ENCODE measurements at places on chromosomes 3 and 15. TPM values are rescaled to one million over a fixed set of nuclear protein-coding genes. Genes with fewer than 3 reads are reported as not detected.

GRCh38 chr3:113439606-113440005, 1.7 kb downstream of the CFAP44 start:
- DNase-seq, result no peak
- no peak overlapping the region for H3K4me3 ChIP-seq
- no peaks in the 10 kb centered on the region for H3K27me3 ChIP-seq
- no peaks in the 10 kb centered on the region for H3K4me1 ChIP-seq
- no peak overlapping the region for H3K27ac ChIP-seq

- DNase-seq, result no peak
- H3K4me1 ChIP-seq, result peaks cover 25% of the 10 kb centered on the region
- H3K36me3 ChIP-seq, result peaks cover 15% of the 10 kb centered on the region
- H3K4me3 ChIP-seq, result no peak overlapping the region
These were observed 91.3 kb downstream of the ARNT2 start for GRCh38 chr15:80495401-80495942.

GRCh38 chr15:73283366-73283962, 85.3 kb downstream of the HCN4 start:
- H3K27me3 ChIP-seq, result no peaks in the 10 kb centered on the region
- no peaks in the 10 kb centered on the region for H3K4me1 ChIP-seq
- DNase-seq, result no peak
- H3K27ac ChIP-seq, result no peak overlapping the region
- H3K36me3 ChIP-seq, result peaks cover 22% of the 10 kb centered on the region
- H3K4me3 ChIP-seq, result no peak overlapping the region

DNA sequence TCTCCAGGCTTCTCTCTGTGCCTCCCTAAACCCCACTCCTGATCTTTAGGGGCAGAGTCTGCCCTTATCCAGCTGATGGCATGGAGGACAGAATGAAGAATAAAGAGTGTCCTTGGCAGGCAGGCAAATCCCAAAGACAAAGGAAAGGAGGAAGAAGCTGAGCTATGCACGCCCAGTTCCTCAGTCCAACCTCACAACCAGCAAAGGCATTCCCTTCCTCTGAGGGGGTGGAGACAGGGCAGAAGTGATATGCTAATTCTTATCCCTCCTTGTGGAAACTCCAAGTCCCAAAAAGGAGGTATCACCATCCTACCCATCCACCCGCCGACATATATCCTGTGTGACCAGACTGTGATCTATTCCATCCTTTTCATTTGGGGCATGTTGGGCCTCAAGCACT, 10.5 kb upstream of the CCDC54 start:
- DNase-seq, result no peak
- no peak overlapping the region for H3K4me3 ChIP-seq
- no peaks in the 10 kb centered on the region for H3K4me1 ChIP-seq
- H3K36me3 ChIP-seq, result no peaks in the 10 kb centered on the region
- H3K27me3 ChIP-seq, result no peaks in the 10 kb centered on the region

- no peak overlapping the region for H3K4me3 ChIP-seq
- peaks cover 7% of the 10 kb centered on the region for H3K27me3 ChIP-seq
- no peak overlapping the region for H3K27ac ChIP-seq
- DNase-seq, result no peak
- H3K36me3 ChIP-seq, result no peaks in the 10 kb centered on the region
These were observed 183.6 kb downstream of the UACA start for GRCh38 chr15:70579766-70580165.

DNA sequence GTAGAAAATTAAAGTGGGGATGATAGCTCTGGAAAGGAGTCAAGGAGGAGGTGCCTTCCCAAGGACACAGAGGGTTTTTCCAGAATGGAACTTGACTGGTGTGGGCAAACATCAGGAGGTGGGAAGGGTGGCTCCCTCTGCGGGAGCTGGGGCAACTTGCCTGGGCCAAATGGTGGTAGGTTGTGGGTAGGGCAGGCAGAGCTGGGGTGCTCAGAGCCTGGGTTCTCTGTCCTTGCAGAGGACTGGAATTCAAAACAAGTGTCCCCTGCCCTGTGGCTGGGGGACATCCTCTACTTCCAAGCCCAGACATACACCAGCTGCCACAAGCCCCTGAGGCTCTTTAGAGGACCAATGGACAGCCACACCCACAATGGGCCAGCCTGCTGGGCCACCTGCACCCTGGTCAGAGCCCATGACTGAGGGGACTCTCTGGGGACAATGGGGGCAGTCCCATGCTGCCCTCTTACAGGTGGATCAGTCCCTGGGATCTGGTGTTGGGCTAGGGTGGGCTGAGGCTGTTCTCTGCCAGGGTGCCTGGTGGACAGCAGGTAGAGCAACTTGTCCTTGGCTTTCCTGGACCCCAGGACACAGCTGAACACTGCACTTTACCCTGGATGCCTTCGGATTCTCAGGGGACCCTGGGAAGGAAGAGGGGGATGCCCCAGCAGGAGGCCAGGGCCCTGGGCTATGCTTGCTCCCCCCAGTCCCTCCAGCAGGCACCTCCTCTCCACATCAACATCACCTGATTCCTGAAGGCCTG, 38.6 kb upstream of the CSPG4 start:
- no peaks in the 10 kb centered on the region for H3K27me3 ChIP-seq
- H3K4me1 ChIP-seq, result no peaks in the 10 kb centered on the region
- H3K36me3 ChIP-seq, result no peaks in the 10 kb centered on the region
- no peak overlapping the region for H3K27ac ChIP-seq
- no peak for DNase-seq
- H3K4me3 ChIP-seq, result no peak overlapping the region

DNA sequence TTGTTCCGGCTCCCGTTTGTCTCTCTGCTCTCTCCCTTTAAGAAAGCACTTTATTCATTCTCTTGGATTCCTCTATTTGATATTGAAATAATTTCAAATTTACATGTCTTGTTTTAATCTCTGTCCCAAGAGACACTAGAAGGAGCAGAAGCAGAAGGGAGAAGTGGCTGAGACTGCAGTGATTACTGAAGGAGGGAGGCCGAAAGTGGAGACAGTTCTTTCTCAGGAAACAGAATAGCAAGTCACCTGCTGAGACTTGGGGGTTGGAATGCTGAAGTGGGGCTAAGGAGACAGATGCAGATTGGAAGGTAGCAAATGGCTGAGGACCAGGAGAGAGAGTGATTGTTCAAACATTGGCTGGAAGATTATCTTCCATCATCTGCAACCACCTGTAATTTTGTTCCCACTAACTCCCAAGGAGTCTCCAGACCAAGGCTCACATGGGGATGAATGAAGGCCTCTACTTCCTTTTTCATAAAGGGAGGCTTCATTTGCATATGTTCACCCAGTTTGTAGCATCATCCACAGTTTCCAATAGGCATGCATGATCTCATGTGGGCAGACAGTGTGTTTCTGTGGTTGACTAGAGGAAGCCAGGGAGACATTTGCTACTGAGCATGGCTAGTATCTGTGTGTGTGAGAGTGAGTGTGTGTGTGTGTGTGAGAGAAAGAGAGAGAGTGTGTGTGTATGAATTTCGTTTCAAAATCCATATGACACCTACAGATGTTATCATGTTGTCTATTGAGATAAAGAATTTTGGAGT, 24.0 kb downstream of the LTF start:
- DNase-seq, result no peak
- no peak overlapping the region for H3K4me3 ChIP-seq
- H3K4me1 ChIP-seq, result no peaks in the 10 kb centered on the region

- peaks cover 54% of the 10 kb centered on the region for H3K36me3 ChIP-seq
- DNase-seq, result no peak
- peak overlapping the region; percentile 17 for H3K27ac ChIP-seq
- no peak overlapping the region for H3K4me3 ChIP-seq
- H3K27me3 ChIP-seq, result no peaks in the 10 kb centered on the region
- H3K4me1 ChIP-seq, result peaks cover 14% of the 10 kb centered on the region
These were observed 48.9 kb downstream of the PAK2 start for GRCh38 chr3:196788528-196788927.

The PLAAT1 gene
- 2.6 TPM for total RNA-seq

The LEKR1 gene
- total RNA-seq, result 4.2 TPM

The STARD5 gene
- total RNA-seq, result 15.1 TPM

The CADM2 gene
- 11.4 TPM for total RNA-seq

The GOLGA6L7 gene
- total RNA-seq, result not detected

The TLE3 gene
- 185 TPM for total RNA-seq

Measured in type B pancreatic cell (in vitro differentiated cells).